ENCODE measurements at places on chromosomes 3 and 15. TPM values are rescaled to one million over a fixed set of nuclear protein-coding genes. Genes with fewer than 3 reads are reported as not detected.

The HTR3E gene
- not detected for polyA plus RNA-seq

The KLHL6 gene
- polyA plus RNA-seq: not detected

The GATM gene
- polyA plus RNA-seq: 0.17 TPM

The SEMA5B gene
- not detected for polyA plus RNA-seq

DNA sequence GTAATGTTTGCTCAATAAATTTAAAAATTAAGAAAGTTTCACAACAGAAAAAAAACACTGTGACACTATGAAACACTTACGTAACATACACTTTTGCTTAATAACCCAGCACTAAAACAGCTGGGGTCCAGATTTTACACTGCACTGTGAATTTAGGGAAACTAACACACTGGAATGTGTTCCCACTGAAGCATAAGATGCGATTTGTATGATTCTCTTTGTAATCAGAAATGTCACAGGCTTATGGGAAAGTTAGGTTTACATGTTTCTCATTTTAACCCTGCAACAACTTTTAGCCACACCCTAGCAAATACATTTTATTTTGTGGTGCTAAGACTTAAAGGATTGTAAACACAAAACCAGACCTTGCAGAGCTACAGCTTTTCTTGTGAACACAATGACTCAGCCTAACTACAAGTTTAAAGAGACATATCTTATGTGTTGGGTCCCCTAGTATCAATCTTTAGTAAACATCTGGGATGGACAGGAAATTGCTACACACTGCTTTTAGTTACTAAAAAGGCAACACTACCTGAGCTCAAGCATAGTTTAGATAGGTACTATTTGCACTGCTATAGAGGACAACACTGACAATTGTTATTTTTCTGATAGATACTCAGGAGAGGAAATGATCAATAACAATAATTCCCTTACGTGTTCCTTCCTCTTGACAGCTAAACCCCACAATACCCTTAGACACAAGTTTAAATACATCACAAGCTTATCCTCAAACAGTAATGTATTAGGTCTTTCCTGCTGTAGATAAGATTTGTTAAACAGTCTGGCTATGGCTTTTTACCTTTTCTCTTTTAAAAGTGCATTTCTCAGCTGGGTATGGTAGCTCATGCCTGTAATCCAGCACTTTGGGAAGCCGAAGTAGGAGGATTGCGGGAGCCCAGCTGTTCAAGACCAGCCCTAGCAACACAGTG is 3.8 kb downstream of the PLD1 start:
- DNase-seq: peak; percentile 90

DNA sequence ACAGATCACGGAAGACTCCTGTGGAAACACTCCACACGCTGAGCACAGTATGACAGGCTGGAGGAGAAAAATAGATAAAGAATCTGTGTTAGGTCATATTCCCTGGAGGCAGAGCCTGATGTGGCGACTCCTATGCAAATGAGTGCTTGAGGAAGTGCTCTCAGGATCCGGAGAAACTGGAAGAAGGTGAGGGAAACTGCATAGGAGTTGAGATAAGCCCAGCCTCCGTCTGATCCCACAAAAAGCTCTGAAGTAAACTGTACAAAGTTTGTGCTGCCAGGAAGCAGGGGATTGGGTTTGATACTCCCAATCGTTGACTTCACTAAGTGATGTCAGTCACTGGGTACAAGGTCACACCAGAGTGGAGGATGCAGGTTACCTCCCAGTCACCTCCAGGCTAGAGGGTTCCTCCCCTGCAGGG is 33.4 kb downstream of the OSBPL10 start:
- DNase-seq: no peak

- no peak for DNase-seq
Measured at GRCh38 chr3:135097276-135097946, 302.4 kb downstream of the EPHB1 start.

GRCh38 chr3:48428572-48429316 is 1.1 kb downstream of the PLXNB1 start:
- no peak for DNase-seq
